IPS-NIHi11 (cell line): ENCODE measurements at places on chromosomes 6 and 20.

DNA sequence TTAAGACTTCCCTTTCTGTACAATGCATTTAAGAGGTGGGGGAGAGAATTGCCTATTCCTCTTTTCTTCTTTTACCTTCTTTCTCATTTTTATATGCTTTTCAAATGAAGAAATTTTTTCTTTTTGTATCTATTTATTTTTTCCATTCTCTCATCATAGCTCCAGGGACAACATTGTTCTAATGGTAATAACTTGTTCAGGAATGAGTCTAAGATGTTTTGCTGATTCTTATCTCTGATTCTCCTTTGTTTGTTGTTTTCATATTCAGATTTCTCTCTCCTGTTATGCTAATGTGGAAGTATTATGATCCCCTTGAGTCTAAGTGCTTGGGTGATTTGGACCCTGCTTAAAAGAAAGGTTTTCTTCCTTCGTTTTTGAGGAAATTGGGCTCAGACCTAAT is 451.6 kb downstream of the CDKAL1 start:
- DNase-seq = no peak

DNA sequence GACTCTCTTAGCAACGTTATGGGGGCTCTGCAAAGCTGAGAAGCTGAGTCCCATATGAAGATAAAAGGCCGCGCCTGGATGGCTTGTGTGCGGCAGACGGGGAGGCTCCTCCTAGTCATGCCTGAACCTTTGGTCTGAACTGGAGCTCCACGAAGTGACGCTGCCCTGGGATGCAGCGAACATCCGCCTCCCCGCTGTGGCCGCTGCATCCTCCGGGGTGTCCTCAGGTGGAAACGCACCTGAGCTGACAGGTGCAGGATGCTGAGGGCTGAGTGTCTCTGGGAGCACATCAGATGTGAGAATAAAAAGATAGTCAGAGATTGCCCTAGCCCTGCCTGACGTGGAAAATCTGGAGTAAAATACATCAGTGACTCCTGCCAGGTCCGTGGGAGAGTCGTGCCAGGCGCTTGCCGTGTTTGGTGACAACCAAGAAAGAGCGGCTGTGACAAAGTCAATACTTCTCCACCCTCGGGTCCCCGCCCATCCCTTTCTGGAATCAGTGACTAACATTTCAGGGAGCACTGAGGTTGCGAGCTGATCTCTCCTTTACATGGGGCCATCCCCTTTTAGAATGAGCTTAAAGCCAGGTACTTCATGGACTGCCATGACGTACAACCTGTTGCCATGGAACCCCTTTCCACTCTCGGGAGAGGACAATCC is 162.8 kb upstream of the AFDN start:
- no peak for DNase-seq

- no peak for DNase-seq
Observed at GRCh38 chr6:47267301-47267700, 42.4 kb downstream of the TNFRSF21 start.

DNA sequence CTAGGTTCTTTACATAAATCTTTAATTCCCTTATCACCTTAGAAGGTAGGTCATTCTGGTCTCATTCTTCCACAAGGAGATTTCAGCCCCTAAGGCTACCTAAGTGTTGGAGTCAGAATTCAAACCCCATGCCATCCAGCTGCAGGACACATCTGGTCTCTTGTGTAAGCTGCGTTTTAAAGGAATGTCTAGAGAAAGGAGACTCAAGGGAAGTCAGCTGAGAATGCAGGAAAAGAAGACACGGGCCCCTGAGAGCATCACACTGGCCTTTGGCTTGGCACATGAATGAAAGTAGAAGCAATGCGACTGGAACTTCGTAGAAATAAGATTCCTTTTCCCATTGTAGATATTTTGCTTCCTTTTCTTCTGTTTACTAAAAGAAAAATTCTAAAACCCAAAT is 76.7 kb upstream of the SYNJ2 start:
- no peak for DNase-seq

DNA sequence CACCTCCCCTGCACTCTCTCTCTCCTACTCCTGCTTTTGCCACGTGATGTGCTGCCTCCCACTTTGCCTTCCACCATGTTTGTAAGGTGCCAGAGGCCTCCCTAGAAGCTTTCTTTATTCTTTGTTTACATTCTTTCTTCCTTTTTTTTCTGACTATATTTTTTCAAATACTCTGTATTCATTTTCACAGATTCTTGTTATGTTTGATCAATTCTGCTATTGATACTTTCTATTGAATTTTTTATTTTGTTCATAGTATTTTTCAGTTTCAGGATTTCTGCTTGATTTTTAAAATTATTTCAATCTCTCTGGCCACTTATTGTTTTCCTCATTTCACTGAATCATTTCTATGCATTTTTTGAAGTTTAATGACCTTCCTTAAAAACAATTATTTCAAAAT is 801.8 kb downstream of the GRIK2 start:
- DNase-seq = no peak

GRCh38 chr20:20487811-20488210 is 119.9 kb downstream of the INSM1 start:
- DNase-seq = no peak

DNA sequence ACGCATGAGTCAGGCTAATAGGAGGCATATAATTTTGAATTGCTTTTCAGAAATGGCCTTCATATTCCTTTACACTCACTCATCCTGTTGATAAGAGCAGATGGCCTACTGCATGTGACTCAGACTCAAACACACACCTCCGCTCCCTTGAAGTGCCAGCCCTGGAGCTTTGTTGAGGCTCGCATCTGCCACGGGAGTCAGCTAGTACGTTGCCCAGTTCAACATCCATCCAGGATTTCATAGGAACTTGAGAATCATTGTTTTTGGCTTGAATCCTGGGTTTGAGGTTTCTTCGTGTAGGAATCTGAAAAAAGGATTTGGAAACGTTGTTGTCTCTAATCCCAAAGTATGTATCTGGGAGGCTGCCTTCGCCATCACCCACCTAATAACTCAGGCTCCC is 87.4 kb upstream of the JAG1 start:
- DNase-seq = no peak

DNA sequence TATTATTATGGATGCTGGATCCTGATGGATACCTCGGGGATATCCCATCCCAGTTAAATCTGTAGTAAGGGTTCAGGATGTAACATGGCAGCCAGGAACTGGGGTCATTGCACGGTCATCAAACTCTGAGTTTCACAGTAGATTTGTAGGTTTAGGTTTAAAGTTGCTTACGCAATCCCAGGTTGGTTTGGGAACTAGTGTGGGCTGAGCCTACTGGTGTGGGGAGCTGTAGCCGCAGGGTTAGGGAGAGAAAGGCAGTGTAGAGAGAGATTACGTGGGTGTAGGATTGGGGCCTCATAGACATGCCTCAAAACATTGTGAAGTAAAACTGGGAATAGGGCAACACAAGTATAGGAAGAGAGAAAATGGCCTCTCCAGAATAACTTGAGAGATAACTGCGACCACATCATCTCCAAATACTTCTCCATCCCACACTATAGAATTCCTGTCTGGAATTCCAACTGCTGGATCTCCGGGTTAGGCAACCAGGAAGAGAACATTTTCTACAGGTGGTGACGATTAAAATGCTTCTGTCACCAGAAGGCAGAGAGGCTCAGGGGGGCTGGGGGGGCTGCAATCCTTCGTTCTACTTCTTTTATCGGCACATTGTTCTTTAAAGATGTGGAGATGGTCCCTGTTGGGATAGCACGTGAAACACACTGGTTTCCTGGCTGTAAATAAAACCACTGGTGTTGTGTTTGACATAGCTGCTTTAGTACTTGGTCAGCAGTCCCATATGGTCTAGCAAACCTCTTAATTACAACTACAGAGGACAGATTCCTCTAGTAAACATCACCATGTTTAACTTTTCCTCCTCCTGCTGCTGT is 44.9 kb upstream of the TMEM170B start:
- DNase-seq = no peak

GRCh38 chr6:127210725-127211124 is 55.9 kb upstream of the RNF146 start:
- no peak for DNase-seq

GRCh38 chr6:141133346-141133745 is 999.4 kb upstream of the GJE1 start:
- DNase-seq = no peak
